Activated effector memory CD4-positive, alpha-beta T cell treated with Interleukin-2 at 50 U/mL for 16 hours (primary cell): ENCODE measurements at places on chromosomes 12 and 14.

DNA sequence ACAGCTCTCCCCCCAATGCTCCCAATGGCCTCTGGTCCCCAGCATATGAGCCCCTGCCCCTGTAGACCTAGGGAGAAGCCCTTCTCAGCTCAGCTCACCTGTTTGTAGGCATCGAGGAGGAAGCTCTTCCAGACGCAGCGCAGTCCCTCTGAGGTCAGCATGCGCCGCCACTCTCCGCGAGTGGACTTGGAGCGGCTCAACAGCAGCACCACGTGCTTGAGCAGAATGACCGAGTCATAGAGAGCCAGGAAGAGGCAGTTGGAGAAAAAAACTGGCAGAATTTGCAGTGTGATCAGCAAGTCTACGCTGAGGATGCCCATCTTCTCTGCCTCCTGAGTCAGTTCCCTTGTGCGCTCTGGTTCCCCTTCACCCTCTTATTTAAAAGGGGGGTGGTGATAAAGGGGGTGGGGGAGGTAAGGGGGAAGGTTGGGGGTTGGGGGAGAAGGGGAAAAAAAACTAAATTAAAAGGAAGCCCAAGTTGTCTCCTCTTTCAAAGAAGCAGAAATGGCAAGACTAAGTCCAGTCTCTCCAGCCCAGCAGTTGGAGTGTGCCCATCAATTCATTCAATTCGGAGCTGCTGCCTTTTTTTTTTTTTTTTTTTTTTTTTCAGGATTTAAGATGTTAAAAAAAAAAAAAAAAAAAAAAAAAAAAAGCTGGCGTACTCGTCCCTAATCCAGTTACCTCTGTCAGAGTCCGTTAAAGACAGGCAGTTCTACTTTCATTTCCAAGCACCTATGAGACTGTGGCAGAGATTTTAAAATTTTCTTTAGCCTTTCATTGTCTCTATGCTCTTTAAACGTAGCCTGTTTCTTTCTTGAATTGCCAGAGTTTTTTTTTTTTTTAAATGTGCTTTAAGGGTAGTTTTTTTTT lies at the start of gene DIO2:
TSS of gene DIO2 (minus strand) at position 352 of the 870 bp plus-strand sequence. CDS start at position 320, 32 bp downstream.
- DNase-seq, result no peak

DNA sequence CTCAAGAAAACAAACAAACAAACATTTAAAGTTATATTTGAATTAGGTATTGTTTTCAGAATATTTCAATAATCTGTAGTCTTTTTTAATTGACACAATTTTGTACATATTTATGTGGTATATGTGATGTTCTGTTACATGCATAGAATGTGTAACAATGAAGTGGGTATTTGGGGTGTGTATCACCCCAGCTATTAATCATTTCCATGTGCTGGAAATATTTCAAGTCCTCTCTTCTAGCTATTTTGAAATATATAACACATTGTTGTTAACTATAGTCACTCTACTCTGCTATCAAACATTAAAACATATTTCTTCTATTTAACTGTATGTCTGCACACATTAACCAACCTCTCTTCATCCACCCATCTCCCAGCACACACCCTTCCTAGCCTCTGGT lies 32.0 kb upstream of the SIX1 start:
- DNase-seq, result no peak

DNA sequence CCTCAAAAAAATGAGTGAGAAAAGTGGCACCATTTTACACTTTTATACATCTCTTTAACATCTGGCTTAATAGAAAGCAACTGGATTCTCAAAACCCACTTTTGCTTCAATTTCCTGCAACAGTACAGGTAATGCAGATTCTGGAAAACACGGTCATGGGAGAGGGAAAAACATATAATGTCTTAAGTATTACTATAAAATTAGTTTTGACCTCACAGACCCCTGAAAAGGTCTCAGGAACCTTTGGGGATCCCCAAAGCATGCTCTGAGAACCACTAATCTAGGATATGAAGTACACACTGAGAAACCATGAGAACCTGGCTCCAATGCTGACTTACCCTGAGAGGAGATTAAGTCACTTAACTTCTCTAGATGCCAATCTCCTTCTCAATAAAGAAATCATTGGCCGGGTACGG lies 64.7 kb downstream of the PPP2R5E start:
- no peak for DNase-seq

DNA sequence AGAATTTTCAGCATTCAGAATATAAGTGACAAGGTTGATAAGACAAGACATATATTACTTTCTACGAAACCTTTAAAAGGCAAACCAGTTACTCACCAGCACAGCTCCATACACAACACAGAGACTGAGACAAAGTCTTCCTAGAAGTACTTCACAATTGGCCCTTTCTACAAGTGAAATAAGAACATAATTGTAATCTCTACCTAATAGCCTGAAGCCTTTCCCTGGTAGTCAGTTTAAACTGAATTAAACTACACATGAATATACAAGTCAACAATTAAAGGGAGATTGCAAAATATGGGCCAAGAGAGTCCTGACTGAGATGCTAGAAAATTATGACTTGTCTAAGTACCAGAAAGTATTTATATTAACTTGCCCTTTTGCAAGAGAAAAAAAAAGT lies 95.9 kb downstream of the PUS7L start:
- DNase-seq, result no peak

DNA sequence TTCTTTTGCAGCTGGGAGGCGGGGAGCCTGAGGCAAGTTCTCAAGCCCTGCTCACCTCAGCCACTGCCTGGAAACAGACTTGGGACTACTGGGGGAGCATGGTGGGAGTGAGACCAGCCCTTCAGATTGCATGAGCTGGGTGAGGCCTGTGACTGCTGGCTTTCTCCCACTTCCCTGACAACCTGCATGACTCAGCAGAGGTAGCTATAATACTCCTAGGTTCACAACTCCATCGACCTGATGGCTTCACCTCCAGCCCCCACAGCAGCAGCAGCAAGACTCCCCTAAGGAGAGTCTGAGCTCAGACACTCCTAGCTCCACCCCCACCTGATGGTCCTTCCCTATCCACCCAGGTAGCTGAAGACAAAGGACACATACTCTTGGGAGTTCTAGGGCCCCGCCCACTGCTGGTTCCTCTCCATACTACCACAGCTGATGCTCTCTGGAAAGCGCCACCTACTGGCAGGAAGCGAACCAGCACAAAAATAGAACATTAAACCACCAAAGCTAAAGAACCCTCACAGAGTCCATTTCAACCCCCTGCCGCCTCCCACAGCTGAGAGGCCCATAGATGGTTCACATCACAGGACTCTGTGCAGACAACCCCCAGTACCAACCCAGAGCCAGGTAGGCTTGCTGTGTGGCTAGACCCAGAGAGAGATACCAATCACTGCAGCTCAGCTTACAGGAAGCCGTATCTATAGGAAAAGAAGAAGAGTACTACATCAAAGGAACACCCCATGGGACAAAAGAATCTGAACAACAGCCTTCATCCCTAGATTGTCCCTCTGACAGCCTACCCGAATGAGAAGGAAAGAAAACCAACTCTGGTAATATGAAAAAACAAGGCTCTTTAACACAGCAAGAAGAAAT lies 68.7 kb downstream of the RPAP3 start:
- peak; percentile 13 for DNase-seq

- no peak for DNase-seq
Observed at GRCh38 chr14:93917141-93917540, 10.0 kb upstream of the FAM181A start.

GRCh38 chr14:38116895-38117294 lies 90.8 kb upstream of the SSTR1 start:
- DNase-seq, result no peak

DNA sequence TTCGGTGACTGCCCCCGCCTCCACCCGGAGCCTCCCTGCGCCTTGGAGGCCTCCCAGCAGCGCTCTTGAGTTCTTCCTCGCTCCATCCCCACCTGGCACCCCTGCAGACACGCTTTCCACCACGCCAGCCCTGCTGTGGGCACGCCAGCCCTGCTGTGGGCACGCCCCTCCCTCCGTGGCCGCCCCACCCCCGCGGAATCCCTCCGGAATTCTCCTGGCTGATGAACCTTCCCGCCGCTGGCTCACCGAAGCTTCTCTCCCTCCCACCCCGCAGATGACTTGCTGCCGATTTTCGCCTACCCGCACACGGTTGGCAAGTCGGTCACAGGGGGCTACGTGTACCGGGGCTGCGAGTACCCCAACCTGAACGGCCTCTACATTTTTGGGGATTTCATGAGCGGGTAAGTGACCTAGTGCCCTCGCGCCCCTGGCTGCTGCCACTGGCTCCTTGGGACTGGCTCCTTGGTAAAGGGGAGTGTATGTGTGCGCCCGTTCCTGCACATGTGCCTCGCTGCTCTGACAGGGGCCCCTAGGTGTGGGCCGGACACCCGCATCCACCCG lies 15.2 kb downstream of the HHIPL1 start:
- DNase-seq, result no peak

DNA sequence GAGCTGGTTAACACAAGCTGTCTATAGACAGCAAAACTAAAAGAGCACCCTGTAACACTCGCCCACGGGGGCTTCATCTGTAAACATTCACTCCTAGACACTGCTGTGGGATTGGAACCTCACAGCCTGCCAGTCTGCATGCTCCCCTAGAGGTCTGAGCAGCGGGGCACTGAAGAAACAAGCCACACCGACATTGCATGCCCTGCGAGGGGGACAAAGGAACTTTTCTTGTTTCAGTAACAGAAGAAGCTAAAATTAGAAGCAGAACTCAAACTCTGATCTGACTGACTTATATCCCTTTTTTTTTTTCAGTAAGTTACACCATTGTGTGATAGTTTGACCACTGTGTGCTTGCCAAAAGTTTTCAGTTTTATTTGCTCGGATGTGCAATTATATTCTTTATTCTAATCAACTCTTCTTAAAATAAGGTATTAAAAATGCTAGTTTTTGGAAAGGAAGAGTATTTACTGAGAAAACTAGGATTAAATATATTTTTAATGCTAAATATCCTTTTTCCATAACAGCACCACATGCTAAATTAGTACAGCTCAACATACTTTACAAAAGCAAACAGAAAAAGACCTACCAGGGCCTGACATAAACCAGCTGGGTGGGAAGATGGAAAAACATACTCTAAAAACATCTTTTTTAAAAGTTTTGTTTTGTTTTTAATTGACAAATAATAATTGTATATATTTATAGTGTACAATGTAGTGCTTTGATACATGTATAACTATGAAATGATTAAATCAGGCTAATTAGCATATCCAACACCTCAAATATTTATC lies 100.2 kb downstream of the EPS8 start:
- no peak for DNase-seq

- DNase-seq, result no peak
Observed at GRCh38 chr14:76729258-76729657, 32.0 kb upstream of the VASH1 start.

DNA sequence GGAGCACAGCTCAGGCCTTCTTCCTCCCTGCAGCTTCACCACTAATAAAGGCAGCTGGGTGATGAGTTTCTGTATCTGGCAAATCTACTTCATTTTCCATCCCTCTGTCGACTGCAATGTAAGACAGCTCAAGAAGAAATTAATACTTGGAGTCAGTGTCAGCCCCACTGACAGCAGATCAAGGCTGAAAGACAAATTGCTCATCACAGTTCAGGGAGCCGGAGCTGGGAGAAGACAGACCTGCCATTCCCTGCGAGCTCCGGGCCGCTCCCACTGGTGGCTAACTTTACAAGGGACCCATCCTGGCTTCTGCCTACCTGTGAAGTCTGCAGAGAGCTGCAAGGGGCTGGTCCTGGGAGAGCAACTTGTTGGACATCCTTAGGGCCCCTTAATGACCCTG lies 49.8 kb downstream of the CCDC60 start:
- DNase-seq, result no peak

GRCh38 chr12:91613223-91613779 lies 430.7 kb upstream of the DCN start:
- DNase-seq, result no peak

- no peak for DNase-seq
Observed at GRCh38 chr12:26378711-26379110, 183.3 kb downstream of the SSPN start.

- no peak for DNase-seq
Observed at GRCh38 chr12:32777691-32778175, 22.0 kb upstream of the YARS2 start.

DNA sequence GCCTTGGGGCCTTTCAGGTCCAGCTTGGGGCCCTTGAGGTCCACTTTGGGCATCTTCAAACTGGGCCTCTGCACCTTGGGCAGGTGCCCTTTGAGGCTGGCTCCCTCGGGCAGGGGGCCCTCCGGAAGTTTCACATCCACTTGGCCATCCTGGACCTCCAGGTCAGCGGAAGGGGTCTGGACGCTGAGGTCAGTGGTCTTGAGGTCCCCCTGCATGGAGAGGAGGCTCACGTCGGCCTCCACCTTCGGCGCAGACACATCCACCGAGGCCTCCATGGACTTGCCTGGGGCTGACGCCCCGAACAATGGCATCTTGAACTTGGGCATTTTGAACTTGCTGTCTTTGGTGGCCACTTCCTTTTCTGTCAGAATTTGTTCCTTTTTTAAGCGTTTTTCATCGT lies 25.1 kb downstream of the AHNAK2 start:
- no peak for DNase-seq

- no peak for DNase-seq
Observed at GRCh38 chr12:66456612-66457011, 154.3 kb downstream of the HELB start.

DNA sequence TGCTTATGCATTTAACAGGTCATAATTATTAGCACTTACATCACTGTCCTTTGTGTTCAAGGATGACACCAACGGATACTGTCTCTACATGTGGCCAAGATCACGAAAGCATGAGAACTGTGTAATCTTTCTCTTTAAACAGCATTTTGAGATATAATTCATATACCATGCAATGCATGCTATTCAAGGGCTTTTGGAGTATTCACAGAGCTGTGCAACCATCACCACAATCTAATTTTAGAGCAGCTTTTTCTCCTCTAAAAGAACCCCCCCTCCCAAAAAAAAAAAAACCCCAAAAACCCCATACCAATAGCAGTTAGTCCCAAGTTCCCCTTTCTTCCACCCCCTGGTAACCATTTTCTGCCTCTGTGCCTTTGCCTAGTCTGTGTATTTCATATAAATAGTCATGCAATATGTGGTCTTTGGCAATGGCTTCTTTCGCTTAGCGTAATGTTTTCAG lies 60.6 kb downstream of the SPRING1 start:
- DNase-seq, result no peak

DNA sequence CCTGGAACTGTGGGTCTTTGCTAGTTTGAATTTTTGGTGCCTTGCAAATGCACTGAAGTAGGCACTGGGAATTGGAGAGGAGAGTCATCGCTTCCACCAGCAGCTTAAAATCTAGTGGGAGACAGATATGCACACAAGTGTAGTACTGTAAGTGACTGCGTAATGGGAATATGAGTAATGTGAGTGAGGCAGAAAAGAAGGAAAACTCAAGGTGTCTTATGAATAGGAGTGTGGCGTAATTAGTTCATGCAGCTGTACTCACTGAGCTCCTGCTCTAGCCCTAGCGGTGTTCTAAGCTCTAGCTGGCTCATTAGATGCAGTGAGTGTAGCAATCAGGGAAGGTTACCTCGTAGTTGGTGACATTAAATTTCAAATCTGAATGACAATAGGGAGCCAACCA lies 2.8 kb downstream of the TCP11L2 start:
- DNase-seq, result no peak
